Skeletal muscle cell (primary cell): ENCODE measurements at places on chromosomes 2 and 18.

- no peak for DNase-seq
Observed at GRCh38 chr2:105888625-105889024, 143.9 kb downstream of the NCK2 start.

DNA sequence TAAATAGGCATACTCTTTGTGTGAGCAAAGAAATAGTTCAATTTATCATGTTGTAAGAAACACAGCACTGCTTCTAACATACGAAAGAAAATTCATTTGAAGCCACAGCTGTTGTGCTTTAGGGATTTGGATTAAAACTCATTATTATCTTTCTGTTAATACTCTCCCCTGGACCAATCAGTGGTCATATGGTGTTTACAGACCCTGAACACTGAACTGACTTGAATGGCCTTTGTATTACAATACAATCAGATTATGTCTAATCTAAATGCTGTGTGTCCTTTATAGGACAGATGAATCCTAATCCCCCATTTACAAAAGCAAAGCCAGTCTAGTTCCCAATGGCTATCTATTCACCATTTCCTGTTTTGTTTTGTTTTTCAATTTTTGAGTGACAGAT is 36.5 kb downstream of the ZNF385B start:
- no peak for DNase-seq

DNA sequence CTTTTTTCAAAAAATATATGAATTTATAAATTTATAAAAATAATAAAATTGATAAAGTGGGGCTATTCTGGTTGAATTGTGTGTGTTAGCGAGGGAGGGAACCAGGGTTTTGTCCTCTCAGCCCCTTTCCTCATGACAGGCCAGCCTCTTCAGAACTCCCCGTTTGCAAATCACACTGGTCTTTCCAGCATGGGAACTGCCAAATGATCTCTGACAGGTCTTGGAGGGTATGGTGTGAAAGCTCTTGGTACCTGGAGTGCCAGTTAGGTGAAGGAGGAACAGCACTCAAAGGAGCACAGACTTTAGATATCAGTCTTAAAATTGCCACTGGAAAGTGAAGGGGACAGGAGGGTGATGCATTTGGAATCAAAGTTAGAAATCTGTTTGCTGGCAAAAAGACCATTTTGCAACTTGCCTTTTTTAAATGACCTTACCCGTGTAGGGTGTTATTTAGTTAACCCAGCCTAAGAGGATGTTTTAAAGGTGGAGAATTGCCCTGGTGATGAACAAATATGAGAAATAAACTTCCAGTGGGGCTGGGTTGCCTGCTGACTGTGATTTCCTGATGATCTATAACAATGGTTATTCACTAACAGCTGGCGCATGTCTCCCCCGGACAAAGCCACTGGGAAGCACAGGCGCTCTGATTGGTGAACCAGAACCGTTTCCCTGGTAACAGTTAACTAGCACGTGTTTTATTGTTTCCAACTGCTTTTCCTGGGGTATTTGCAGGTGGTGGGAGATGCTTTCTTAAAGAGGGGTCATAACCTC is 85.3 kb upstream of the EFEMP1 start:
- peak; percentile 59 for DNase-seq

DNA sequence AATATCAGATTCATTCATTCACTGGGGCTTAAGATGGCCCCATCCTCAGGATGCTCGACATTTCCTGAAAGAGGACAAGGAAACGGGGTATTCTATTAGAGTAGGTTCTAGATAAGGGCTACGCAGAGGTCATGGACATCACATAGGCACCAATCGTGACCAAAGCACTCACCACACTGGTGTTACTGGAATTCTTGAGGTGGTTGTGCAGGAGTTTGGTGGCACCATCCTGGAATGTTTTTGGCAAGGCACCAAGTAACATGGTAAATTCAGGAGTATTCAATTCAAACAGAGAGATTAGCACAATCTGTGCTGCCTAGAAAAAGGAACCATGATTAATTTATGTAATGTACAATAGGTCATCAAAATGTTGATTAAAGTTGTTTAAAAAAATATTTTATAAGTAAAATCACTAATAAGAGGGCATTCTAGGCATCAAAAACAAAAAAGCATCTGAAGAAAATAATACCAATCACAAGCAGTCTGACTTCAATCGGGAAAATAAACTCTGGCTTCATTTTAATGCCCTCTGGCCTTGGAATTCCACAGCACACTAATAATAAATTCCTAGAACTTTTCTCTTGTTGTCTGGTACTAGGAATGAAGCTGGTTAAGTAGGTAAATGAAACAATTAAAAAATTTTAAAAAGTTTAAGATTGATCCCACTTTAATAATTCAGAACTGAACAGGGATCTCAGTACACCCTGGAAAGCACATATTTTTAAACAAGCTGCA is 102.8 kb upstream of the TFCP2L1 start:
- DNase-seq, result no peak

GRCh38 chr2:196335221-196335634 is 163.8 kb upstream of the STK17B start:
- no peak for DNase-seq

DNA sequence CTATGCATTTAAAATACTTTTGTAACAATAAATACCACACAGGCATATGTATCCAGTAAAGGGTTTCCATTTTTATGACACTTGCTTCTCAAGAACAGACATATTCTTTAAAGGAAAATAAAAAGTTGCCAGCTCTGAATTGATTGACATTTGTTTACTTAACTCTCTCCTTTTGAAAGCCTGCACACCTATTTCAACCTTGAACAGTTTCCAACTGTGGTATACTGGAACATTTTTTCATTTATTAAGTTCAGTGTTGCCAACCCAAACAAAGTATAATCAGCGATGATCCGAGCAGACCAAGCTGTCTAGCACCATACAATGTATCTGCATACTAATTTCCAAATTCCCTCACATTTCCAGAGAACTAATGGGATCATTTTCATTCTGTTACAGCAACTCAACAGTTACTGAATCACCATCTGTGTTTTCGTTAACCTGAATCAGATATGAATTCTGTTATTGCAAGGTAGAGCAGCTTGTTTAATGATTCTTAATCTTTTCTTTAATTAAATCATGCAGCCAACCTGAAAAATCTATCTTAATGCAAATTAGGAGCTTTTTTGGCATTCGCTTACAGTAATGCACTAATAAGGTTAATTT is 725.5 kb upstream of the ZEB2 start:
- DNase-seq, result no peak

GRCh38 chr2:63861220-63861822 is 19.6 kb downstream of the UGP2 start:
- no peak for DNase-seq

GRCh38 chr2:118529908-118530599 is 317.4 kb downstream of the EN1 start:
- DNase-seq, result no peak

- no peak for DNase-seq
Observed at GRCh38 chr2:217325251-217325650, 465.4 kb upstream of the TNP1 start.

GRCh38 chr2:40435426-40436092 is 16.3 kb downstream of the SLC8A1 start:
- no peak for DNase-seq

- no peak for DNase-seq
Observed at GRCh38 chr2:194100201-194100600, 1556.8 kb upstream of the SLC39A10 start.

DNA sequence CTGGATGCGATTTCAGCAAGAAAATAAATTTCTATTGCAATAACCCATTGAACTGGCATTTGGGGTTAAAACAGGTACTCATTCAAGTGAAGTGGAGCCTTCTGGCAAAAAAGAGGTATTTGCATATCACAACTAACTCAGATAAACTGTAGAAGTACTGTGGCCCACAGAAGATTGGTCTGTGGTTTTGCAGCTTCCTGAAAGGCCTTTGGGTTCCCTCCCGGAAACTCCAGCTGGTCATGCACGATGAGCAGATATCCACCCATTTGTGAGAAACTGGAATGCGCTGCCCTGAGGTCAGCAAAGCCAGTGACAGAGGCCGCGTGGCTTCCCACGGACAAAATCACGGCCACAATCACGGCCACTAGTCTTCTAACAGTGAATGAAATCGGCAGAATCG is 106.3 kb downstream of the EPHA4 start:
- DNase-seq, result no peak

GRCh38 chr2:8203364-8203763 is 478.5 kb upstream of the ID2 start:
- DNase-seq, result no peak

GRCh38 chr2:6885551-6885950 is 8.0 kb downstream of the RSAD2 start:
- DNase-seq, result no peak

- no peak for DNase-seq
Observed at GRCh38 chr2:105925390-105925789, 180.7 kb downstream of the NCK2 start.

GRCh38 chr2:197216361-197216979 is 94.1 kb downstream of the ANKRD44 start:
- DNase-seq, result no peak

DNA sequence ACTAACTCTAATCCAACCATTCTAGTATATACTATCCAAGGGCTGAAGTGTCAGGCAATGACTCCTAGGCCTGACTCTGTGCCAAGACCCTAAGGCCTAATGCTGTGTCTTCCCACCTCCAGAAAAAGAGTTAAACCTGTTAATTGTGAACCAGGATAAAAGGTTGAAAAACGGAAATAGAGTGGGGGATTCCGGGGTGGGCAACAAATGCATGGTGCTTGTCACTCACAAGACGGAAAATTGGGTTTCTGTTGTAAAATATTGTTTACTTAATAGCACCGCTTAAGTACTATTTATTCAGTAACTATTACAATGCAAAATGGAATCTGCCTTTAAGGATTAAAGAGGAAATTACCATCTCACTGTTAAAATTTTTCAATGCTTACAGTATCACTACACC is 3.2 kb downstream of the STK17B start:
- DNase-seq, result no peak

- no peak for DNase-seq
Observed at GRCh38 chr18:39838831-39839230, 2116.2 kb upstream of the PIK3C3 start.

DNA sequence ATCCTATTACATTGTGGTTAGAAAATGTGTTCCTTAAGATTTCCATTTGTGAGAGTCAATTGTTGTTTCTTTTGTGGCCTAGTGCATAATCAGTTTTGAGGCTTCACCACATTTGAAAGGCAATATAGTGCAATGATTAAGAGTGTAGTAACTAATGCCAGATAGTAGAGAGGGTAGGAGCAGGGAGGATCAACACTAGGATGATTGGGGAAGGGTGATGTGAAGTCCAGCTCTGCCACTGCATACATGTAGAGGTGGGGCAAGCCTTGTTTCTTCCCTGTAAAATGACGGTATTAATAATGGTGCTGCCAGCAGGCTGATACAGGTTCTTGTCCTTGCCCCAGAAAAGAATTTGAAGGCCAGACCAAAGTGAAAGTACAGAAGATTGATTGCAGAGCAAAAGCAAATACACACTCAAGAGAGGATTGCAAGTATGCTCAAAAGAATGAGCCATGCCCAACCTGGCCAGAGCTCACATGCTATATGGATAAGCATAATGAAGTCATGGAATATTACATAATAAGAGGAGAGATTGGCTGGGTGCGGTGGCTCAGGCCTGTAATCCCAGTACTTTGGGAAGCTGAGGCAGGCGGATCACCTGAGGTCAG is 8.0 kb downstream of the SP100 start:
- DNase-seq, result no peak

GRCh38 chr2:118851650-118852049 is 4.2 kb upstream of the EN1 start:
- DNase-seq, result no peak

DNA sequence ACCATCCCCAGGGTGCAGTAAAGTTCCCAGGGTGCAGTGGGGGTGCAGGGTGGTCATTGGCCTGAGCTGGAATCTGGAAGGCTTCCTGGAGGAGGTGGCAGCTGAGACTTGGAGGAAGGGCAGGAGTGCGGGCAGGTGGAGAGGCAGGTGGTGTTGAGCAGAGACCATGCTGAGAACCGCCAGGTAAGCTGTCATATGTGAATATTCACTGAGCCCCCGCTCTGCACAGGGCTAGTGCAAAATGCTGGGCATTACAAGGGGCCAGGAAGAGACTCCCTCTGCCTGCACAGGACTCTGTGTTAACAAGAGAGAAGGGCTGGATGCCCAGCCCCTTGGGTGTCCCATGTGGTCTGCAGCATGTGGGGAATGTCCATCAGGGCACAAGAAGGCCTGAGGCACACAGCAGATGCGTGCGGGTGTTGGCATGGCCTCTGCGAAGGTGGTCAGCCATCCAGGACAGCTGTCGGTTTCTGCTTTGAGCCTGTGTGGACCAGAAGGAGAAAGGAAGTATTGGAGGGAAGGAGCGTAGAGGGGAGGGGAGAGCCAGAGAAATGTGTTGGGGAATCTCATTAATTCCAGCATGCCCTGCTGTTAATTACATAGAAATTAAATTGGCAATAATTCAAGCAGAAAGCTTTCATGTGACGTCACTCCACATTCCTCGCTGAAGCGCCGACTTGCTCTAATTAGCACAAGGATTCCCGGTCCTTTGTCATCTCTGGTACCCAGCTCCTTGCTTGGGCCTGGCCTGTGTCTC is 62.8 kb upstream of the OTOS start:
- no peak for DNase-seq

DNA sequence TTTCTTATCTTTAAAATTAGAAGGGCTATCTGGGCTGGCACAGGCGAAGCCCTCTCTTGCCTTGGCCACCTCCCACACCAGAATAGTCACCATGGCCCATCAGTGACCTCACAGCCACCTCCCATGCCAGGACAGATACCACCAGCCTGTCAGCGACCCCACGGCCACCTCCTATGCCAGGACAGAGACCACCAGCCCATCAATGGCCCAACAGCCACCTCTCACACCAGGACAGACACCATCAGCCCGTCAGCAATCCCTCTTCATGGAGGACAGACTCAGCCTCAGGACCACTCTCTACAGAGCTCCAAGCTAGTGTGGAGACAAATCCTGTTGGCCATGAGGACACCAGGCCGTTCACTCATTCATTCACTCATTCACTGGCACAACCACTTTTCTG is 74.6 kb downstream of the ASB1 start:
- no peak for DNase-seq

DNA sequence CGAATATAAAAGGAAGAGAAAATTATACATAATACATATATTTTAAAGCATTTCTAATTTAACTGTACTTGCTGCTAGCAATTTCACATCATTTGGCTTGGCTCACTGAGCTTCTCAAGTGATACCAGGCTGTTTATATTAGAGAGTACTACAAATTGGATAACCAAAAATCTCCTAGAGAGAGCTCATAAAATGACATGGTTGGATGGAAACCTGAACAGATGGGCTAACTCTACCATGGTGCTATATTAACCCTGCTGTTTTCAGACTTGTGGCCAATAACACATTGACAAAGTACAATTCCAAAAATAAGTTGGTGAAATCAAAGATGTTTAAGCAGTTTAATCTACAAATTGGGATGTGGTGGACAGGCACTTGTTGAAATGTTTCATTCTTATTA is 364.4 kb upstream of the GCFC2 start:
- DNase-seq, result no peak

DNA sequence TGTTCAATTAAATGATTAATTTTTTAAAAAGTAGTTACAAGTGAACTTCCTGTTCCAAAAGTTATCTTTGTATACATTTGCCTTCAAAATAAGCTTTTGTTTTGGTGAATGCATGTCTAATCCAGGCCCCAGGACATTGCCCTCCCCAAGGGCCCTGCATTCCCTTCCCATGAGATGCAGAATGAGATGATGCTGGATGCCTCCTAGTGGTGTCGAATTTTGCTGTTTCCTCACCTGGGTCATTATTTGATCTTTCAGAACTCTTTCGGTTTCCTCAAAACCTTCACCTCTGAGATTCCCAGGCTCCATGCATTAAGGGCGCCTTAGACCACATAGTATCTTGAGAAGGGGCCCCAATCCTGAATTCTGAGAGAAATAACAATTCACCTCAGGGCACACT is 728.8 kb downstream of the CNTNAP5 start:
- DNase-seq, result no peak

- DNase-seq, result no peak
Observed at GRCh38 chr2:172169611-172170010, 66.9 kb upstream of the DLX2 start.
